ENCODE measurements at places on chromosomes 6 and 20. TPM values are rescaled to one million over a fixed set of nuclear protein-coding genes. Genes with fewer than 3 reads are reported as not detected.

Gene CNR1
- polyA plus RNA-seq, result 0.87 TPM

Gene CASS4
- polyA plus RNA-seq, result 1.5 TPM

Gene FAM120B
- polyA plus RNA-seq, result 6.5 TPM

Gene ANGPT4
- 0.01 TPM for polyA plus RNA-seq

Gene ATRN
- polyA plus RNA-seq, result 24.8 TPM

Gene SNTA1
- 13.9 TPM for polyA plus RNA-seq

Gene GATA5
- polyA plus RNA-seq, result 11.9 TPM

Gene ENPP5
- polyA plus RNA-seq, result 0.67 TPM

Gene NOP56
- 144 TPM for polyA plus RNA-seq

- no peak for DNase-seq
These were observed 247.0 kb downstream of the ESR1 start for GRCh38 chr6:152054441-152054840.

- DNase-seq, result no peak
These were observed 49.0 kb upstream of the ANKEF1 start for GRCh38 chr20:9985773-9986172.

DNA sequence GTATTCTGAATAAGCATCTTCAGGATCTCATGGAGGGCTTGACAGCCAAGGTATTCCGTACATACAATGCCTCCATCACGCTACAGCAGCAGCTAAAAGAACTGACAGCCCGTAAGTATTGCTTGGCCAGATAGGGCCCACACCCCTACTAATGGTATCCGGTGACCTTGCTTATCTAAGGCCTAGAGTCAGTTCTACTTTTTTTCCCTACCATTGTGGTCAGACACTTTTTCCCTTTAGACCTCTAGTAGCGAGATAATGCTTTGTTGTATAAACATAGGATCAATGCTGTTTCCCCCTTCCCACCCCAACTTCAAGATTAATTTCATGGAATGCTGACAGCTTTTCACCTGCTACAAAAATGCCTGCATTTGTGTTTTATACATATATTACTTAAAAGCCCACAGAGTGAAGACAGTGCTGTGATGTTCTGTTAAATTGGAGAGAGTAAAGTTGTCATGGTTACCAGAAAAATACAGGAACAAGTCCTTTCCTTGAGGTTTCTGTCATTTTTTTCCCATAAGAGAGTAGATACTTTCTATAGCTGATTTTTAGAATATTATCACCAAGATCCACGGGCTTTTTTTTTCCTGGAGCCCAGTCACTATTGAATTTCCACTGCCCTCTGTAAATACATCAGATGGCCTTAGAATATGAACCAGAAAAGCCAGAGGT, 20.9 kb upstream of the PLCG1 start:
- DNase-seq, result no peak

GRCh38 chr6:43774776-43775534, 4.9 kb downstream of the VEGFA start:
- peak; percentile 91 for DNase-seq

GRCh38 chr6:52326540-52327364, 35.2 kb upstream of the PAQR8 start:
- DNase-seq, result no peak

DNA sequence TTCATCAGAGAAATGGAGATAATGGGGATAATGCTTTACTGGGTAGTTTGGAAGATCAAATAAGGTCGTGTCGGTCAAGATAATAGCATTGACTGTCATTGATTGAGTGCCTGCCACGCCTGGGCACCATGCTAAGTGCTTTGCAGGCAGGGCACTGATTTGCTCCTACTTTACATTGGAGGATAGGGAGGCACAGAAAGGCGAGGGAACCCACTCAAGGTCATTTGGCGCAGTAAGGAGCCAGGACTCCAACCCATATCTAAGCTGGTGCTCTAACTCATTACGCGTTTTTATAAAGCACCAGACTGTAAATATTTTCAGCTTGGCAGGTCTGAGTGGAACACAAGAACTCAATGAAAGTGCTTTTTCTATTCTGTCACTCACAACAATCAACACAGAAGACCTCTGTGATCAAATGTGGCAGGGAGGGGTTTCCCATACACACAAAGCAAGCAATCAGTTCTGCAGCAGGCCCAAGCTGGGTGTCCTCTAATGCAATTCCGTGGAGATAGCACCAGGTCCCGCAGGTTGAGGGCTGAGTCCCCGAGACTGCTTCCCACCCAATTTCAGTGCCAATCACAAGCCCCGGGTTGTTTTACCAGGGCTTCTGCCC, 373.6 kb downstream of the CDH26 start:
- DNase-seq, result no peak

- no peak for DNase-seq
These were observed 388.0 kb downstream of the GJA1 start for GRCh38 chr6:121823437-121823851.

DNA sequence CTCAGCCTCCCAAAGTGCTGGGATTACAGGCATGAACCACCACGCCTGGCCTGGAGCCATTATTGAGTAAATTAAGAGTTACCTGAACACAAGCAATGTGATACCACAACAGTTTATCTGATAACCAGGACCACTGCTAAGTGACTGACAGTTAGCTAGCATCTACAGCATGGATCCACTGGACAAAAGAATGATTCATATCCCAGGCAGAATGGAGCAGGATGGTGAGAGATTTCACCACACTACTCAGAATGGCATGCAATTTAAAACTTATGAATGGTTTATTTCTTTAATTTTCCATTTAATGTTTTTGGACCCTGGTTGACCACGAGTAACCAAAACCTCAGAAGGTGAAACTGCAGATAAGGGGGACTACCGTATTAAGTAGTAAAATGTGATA, 48.6 kb downstream of the RALGAPA2 start:
- DNase-seq, result no peak

DNA sequence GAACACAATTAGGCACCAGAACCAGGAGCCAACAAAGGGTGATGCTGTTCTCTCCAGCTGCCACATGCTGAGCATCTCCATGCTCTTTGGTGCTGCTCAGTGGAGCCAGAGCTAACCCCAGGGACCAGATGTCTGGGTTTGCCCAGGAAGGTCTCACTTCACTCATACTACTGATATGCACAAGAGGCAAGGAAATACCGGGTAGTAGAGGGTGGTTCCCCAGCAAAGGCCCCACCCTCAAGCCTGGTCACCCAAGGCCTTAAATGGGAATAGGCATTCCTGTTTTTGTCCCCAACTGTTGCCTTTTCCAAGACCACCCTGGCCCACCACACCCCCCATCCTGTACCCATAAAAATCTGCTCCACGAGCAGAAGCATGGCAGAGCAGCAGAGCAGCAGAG, 204.5 kb upstream of the TAB2 start:
- DNase-seq, result no peak

DNA sequence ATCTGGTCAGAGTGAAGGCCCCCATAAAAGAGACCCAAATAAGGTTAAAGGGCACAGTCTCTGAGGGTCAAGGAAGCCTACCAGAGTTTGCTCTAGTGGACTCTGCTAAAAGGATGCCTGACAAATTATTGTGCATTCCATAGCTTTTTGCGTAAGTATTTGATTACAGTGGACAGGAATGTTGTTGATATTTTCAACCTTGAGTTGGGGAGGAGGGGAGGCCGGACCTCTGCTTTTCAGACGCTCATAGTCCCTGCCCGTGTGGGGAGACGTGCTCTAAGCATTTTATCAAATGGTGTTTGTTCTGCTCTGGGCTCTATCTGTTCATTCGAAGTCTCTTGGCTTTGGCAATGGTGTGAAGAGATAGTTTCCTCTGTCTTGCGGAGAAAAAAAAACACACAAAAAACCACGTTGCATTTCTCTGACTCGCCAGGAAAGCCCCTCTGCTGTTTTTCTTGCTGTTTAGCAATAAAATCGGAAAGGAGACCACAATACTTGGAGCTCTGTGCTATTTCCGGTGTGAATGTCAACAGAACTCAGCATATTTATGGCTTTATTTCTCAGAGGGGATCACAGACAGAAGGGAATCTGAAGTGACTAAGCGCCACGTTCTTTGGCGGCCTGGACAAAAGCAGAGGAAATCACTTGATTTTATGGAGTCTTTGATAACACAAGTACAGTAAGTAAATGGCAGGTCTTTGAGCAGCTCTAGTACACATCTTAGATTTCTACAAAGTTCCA, 159.8 kb downstream of the ZFP64 start:
- DNase-seq, result peak; percentile 92

DNA sequence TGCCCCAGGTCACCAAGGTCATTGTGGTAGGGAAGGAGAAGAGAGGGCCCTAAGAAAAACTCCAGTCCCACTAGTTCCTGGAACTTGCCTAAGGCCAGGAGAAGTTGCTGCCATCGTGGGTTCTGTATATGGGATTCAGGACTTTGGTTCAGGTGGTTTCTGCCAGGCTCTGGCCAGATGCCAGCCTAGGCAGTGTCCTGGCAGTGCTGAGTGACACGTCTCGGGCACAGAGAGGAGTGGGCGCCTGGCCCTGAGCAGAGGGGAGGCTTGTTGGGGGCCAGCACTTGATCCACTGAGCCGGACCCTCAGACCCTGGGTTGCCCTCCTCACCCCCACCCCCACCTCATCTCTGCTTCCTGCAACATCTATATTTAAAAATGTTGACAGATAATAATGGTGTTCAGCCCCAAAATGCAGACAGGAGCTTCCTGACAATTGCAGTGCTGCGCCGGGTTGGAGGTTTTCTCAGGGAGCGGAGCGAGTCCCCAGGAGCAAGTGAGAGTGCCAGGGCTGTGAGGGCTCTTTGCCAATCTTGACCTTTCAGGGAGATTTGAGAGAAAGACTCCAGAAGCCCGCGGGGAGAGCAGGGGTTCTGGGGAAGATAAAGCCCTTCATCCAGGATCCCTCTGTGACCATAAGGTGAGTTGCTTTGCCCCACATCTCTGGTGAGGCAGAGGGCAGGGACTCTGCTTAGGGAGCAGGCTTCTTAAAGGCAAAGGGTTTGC, 71.9 kb downstream of the PHACTR3 start:
- peak; percentile 6 for DNase-seq

GRCh38 chr6:41674231-41675000, 36.1 kb downstream of the MDFI start:
- DNase-seq, result no peak

GRCh38 chr6:76465410-76465809, 392.9 kb upstream of the IMPG1 start:
- DNase-seq, result no peak

DNA sequence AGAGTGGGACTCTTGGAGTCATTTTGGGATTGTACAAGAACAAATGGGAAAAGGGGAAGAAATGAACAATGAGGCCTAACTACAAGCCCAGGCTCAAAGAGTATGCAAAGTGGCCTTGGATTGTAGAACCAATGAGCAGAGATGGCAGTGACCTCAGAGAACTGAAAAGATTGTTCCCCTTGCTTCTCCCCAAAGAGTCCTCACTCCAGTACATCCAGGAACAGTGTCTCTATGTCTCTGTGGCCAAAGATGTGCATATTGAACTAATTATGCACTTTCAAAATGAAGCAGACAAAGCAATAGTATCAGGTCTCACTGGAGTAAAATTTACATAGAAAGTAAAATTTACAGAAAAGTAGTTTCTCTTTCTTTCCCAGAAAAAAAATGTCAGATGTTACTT, 81.0 kb downstream of the SMLR1 start:
- no peak for DNase-seq
